ENCODE measurements at places on chromosomes 6 and 20.

DNA sequence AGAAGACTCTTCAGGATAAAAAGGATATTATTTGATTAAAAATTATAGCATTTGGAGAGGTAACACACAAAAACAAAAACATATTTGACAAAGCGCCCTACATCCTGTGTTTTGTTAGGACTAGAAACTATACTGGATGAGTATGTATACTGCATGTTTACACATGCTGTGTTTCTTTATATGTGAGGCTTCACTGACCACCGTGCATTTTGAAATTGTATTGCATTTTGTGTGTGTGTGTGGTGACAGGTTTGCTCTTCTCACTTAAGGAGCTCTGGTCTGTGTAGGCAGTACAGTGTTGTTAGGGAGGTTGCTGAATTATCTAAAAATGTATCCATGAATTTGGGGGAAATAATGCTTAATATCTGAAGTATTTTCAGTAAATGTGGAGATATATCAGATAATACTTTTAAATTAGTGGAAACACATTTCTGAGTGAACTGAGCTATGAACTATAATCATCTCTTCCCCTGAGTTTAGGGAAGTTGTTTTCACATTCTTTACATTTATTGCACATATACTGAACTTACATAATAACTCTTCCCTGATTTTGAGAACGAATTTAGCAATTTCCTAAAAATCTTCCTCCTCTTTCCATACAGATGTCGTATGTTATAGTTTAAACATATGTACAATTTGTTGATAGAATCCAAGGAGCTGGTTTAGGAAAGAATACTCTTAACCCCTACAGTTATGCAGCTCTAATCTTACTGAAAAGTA is 43.3 kb downstream of the TMEM170B start:
- DNase-seq = no peak

- no peak for DNase-seq
Observed at GRCh38 chr6:144646093-144647056, 361.2 kb downstream of the UTRN start.

DNA sequence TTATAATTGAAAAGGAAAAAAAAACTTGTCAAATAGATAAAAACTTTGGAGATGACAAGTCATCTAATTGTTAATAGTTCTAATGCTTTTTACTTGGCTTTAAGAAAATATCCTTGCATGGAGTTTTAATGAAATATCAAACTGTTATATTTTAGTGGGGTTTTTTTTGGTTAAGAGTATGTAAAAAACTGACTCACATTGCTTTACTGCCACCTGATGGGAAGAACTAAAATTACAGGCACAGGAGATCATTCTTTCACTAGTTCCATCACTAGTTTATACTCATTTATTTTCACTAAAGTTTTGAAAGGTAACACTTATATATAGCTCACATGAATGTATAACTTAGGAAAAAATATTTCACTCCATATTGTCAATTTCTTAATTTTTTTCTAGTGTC is 309.1 kb downstream of the LMBRD1 start:
- DNase-seq = no peak

DNA sequence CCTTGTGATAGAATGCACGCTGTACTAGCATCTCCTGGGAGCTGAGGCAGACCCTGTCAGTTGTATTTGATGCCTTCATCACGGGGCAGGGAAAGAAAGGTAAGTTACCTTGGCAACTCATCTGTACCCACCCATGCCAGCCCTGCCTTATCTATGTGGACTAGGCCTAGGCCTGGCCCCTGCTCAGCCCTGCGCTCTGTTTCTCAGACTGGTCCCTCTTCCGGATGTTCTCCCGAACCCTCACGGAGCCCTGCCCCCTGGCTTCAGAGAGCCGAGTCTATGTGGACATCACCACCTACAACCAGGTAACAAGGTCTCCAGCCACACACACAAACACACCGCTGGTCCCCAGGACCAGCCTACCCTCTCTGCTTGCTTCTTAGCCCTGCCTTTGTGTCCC is 4.2 kb downstream of the PIGT start:
- no peak for DNase-seq

- no peak for DNase-seq
Observed at GRCh38 chr6:150177259-150177951, 34.6 kb downstream of the PPP1R14C start.

DNA sequence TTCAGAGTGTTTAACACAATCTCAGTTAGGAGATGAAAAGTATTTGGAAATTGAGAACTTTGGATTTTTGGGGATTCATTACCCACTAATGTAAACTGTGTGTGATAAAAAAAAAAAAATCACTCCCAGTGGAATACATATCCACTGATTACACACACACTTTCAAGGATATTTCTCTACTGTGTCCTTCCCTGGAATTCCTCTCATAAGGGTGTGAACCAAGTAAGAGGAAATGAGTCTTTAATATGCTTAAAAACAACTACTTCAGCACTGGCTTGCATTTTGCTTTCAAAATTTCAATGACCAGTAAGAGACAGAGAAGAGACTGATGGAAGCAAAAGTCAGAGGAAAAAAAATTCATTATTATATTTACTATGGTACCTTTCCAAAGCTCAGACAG is 24.5 kb upstream of the MYCT1 start:
- DNase-seq = no peak

DNA sequence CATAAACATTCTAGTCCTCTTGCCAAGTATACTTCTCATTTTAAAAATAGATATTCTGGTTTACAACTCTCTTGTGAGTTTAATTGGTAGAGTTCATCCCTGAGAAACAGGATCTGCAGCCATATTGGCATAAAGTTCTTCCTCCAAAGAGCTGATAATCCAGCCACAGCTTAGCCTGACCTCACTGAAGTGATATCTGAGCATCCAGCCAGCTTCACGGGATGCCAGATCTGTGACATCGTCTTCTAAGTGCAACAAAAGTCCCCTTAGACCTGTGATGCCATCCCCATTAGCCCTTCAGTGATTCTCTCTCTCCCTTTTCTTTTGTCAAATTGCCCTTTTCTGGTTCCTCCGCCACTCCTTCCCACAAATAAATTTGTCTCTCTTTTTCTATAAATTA is 180.6 kb upstream of the STXBP5 start:
- no peak for DNase-seq

DNA sequence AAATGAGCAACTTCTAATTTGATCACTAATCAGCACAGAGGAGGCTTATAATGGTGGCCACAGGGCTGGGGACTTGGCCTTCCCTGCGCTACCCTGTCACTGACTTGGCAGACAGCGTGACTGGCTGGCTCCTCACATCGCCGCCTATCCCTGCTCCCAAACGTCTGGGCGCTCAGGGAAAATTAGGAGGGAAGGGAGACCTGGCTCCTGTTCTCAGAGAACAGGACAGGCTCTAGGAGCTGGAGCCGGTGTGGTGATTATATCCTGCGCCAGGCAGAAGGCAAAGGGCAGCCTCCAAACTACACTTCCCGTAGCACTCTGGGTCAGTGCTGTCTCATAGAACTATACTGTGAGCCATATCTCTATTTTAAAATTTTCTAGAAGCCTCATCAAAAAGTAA is 53.4 kb downstream of the VEGFA start:
- DNase-seq = no peak

GRCh38 chr6:43829470-43829869 is 59.5 kb downstream of the VEGFA start:
- no peak for DNase-seq

GRCh38 chr6:25883991-25884390 is 9.9 kb upstream of the SLC17A3 start:
- DNase-seq = no peak

DNA sequence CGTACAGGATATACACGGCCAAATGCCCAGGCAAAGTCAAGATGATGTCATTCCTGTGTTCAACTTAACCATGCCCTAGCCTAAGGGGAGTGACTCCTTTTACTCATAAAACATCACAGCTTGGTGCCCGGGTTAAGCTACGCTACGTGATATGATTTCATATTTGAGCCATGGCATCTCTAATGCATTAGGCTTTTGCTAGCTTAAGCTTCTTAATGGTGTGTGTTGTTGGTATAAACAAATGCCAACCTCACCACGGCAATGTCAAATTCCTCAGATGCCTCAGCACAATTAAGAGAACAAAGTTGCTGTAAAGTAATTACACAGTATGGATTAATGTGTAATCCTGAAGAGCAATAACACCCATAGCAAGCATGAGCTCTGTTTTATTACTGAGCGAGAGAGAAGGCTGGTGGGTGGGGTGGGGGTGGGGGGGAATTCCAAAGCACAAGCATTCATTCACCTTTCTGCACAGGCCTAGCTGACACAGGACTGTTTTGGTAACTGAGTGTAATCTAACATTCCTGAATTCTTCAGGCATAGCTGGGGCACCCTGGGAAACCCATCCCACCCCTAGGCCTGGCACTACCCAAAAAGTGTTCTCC is 44.7 kb upstream of the CNKSR3 start:
- no peak for DNase-seq

GRCh38 chr6:52555518-52556233 is 21.2 kb downstream of the TRAM2 start:
- no peak for DNase-seq
